ENCODE measurements at places on chromosomes 5 and 9. TPM values are rescaled to one million over a fixed set of nuclear protein-coding genes. Genes with fewer than 3 reads are reported as not detected.

TMEM161B gene
- 27.3 TPM for total RNA-seq

GRCh38 chr5:152372875-152373274 lies 32.2 kb downstream of the NMUR2 start:
- H3K36me3 ChIP-seq, result no peaks in the 10 kb centered on the region
- no peaks in the 10 kb centered on the region for H3K4me1 ChIP-seq
- DNase-seq, result no peak
- no peak overlapping the region for H3K27ac ChIP-seq
- H3K4me3 ChIP-seq, result no peak overlapping the region

- no peaks in the 10 kb centered on the region for H3K27me3 ChIP-seq
- peaks cover 53% of the 10 kb centered on the region for H3K36me3 ChIP-seq
- peaks cover 68% of the 10 kb centered on the region for H3K4me1 ChIP-seq
- H3K4me3 ChIP-seq, result peak overlapping the region; percentile 55
- H3K27ac ChIP-seq, result peak overlapping the region; percentile 88
These were observed 51.1 kb downstream of the C9orf152 start for GRCh38 chr9:110156902-110157301.

NSMF gene
- 58.4 TPM for total RNA-seq

- H3K4me1 ChIP-seq, result peaks cover 4% of the 10 kb centered on the region
- no peak for DNase-seq
- peaks cover 11% of the 10 kb centered on the region for H3K27me3 ChIP-seq
- no peaks in the 10 kb centered on the region for H3K36me3 ChIP-seq
- H3K27ac ChIP-seq, result no peak overlapping the region
These were observed 71.6 kb upstream of the FSTL4 start for GRCh38 chr5:133683646-133684596.

GRCh38 chr5:57366744-57367143 lies 115.9 kb downstream of the ACTBL2 start:
- no peak overlapping the region for H3K4me3 ChIP-seq
- no peak for DNase-seq
- no peak overlapping the region for H3K27ac ChIP-seq
- H3K4me1 ChIP-seq, result no peaks in the 10 kb centered on the region
- no peaks in the 10 kb centered on the region for H3K36me3 ChIP-seq
- peaks cover 10% of the 10 kb centered on the region for H3K27me3 ChIP-seq

GRCh38 chr9:123487944-123488548 lies 132.0 kb downstream of the CRB2 start:
- H3K4me1 ChIP-seq, result peaks cover 2% of the 10 kb centered on the region
- H3K36me3 ChIP-seq, result no peaks in the 10 kb centered on the region
- no peak overlapping the region for H3K27ac ChIP-seq
- H3K27me3 ChIP-seq, result no peaks in the 10 kb centered on the region
- H3K4me3 ChIP-seq, result no peak overlapping the region

GABRA6 gene
- total RNA-seq, result not detected

DNA sequence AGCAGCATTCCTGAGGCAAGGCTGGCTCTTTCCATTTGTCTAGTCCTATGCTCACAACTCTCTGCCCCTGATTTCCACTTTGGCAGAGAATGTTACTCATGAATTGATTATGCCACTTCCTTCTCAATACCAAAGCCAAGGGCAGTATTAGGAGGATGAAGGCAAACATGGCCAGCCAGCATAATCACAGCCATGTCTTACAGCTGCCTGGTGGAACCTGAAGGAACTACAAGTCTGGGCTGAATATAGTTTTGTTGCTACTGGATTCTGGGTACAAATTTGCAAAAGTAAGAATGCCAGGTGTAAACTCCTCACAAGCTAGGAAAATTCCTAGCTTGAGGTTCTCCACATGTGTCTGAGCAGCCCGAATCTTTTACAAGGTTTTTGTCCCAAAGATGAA lies 4.2 kb downstream of the SIL1 start:
- peaks cover 16% of the 10 kb centered on the region for H3K36me3 ChIP-seq
- no peak for DNase-seq
- no peaks in the 10 kb centered on the region for H3K27me3 ChIP-seq
- H3K4me3 ChIP-seq, result no peak overlapping the region
- peaks cover 25% of the 10 kb centered on the region for H3K4me1 ChIP-seq
- no peak overlapping the region for H3K27ac ChIP-seq

HMHB1 gene
- total RNA-seq, result not detected

DNA sequence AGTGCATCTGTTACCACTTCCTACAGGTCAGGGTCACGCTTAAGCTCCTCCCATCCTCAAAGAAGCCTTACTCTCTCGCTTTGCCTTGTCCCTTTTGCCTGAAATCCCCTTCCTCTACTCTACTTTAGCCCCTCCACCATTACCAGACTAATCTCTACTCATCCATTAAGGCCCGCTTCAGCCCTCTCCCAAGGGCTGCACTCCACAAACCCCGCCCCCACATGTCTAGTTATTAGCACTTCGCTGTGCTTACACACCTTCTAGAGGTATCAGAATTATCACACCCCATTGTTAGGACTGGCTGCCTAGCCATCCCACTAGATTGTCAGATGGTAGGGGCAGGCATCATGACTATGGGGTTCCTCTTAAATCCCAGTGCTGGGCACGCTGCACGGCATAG lies 565.7 kb upstream of the WWC1 start:
- no peaks in the 10 kb centered on the region for H3K27me3 ChIP-seq
- H3K27ac ChIP-seq, result no peak overlapping the region
- H3K4me1 ChIP-seq, result peaks cover 5% of the 10 kb centered on the region
- no peaks in the 10 kb centered on the region for H3K36me3 ChIP-seq
- no peak for DNase-seq

IL33 gene
- not detected for total RNA-seq

DNA sequence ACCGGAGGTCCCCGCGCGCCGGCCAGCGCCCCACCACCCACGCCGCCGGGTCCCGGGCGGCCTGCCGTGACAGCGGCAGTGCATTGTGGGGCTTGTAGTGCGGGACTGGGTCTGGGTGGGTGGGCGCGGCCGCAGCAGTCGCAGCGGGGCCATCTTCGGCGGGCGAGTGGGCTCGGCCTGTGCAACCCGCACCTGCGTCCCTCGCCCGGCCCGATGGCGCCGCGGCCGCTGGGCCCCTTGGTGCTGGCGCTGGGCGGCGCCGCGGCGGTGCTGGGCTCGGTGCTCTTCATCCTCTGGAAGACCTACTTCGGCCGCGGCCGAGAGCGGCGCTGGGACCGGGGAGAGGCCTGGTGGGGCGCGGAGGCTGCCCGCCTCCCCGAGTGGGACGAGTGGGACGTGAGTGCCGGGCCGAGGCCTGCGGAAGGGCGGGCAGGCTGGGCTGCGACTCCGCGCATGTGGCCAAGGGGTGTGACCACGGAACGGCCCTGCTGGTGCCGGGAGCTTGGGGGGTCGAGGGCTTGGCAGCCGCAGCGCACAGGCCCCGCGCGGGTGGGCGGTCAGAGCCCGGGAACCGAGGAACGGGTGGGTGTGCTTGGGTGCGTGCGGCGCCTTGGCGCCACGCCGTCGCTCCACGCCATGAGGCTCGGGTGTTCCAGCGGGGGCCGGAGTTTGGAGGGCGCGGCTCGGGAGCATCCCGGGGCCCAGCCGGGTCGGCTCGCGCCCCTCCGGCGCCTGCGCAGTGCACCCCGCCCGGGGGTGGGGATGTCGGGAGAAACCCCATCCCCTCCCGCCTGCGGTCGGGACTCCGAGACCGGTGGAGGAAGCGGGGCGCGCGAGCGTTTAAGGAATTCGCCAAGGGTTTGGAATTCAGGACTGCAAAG lies at the start of gene ARL10:
Gene ARL10, plus strand, starts transcription at position 137 of the 881 bp plus-strand sequence. Its CDS starts 77 bp downstream, at position 214.
- peak within 1 kb of the TSS; percentile 79 for H3K4me3 ChIP-seq
- DNase-seq, result peak; percentile 70
- no peaks in the 10 kb centered on the region for H3K27me3 ChIP-seq
- peaks cover 26% of the 10 kb centered on the region for H3K4me1 ChIP-seq

DNA sequence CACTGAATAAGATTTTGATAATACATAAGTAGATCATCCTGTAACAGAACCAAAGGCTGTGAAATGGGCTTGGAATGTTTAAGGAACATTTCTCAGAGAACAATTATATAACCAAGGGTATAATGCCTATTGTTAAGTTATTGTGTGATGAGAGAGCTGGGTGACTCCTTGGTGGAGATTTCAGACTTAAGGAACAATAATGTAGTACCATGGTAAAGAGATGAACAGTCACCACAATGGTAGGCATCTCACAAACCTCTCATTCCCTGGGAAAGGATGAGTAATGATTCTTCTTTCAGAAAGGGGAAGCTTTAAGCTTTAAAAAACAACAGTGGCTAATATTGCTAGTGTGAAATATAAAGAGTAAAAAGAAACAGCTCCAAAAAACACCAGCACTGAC lies 147.4 kb downstream of the TRIM36 start:
- no peak overlapping the region for H3K27ac ChIP-seq
- no peak overlapping the region for H3K4me3 ChIP-seq
- H3K4me1 ChIP-seq, result no peaks in the 10 kb centered on the region
- no peaks in the 10 kb centered on the region for H3K27me3 ChIP-seq
- no peaks in the 10 kb centered on the region for H3K36me3 ChIP-seq
- no peak for DNase-seq

GRCh38 chr5:2656206-2656605 lies 95.3 kb downstream of the IRX2 start:
- no peak overlapping the region for H3K27ac ChIP-seq
- no peak overlapping the region for H3K4me3 ChIP-seq
- peaks cover 3% of the 10 kb centered on the region for H3K27me3 ChIP-seq
- H3K4me1 ChIP-seq, result no peaks in the 10 kb centered on the region
- H3K36me3 ChIP-seq, result no peaks in the 10 kb centered on the region

- no peak overlapping the region for H3K4me3 ChIP-seq
- no peaks in the 10 kb centered on the region for H3K36me3 ChIP-seq
- no peak overlapping the region for H3K27ac ChIP-seq
- no peak for DNase-seq
- H3K4me1 ChIP-seq, result no peaks in the 10 kb centered on the region
- peaks cover 10% of the 10 kb centered on the region for H3K27me3 ChIP-seq
These were observed 52.2 kb upstream of the TESK1 start for GRCh38 chr9:35552837-35553236.

- H3K4me1 ChIP-seq, result no peaks in the 10 kb centered on the region
- no peak for DNase-seq
- peaks cover 3% of the 10 kb centered on the region for H3K27me3 ChIP-seq
- H3K27ac ChIP-seq, result no peak overlapping the region
- no peak overlapping the region for H3K4me3 ChIP-seq
These were observed 72.7 kb upstream of the RGMB start for GRCh38 chr5:98700730-98701129.

IL4 gene
- total RNA-seq, result not detected

IRX4 gene
- total RNA-seq, result not detected

Data from activated naive CD8-positive, alpha-beta T cell treated with anti-CD3 and anti-CD28 coated beads, Interleukin-2, amount 10 ng/mL, durations not matched to agents 7 days and 5 days (primary cell).